Astrocyte (in vitro differentiated cells and primary cell): ENCODE measurements at places on chromosomes 1 and 21. TPM values are rescaled to one million over a fixed set of nuclear protein-coding genes. Genes with fewer than 3 reads are reported as not detected.

DNA sequence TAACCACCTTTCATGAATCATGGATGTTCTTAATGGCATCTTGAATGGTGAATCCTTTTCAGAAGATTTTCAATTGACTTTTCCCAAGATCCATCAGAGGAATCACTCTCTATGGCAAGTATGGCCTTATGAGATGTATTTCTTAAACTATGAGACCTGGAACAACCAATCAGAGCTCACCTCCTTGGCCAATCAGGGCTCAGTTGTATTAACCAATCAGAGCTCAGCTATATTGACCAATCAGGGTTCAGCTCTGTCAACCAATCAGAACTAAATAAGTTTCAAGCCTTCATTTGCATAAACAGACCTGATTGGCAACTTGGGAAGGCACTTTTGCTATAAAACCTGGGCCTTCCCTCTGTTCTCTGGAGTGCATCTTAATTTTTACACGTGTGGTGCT lies 13.6 kb upstream of the FAM3B start:
- DNase-seq: no peak

DNA sequence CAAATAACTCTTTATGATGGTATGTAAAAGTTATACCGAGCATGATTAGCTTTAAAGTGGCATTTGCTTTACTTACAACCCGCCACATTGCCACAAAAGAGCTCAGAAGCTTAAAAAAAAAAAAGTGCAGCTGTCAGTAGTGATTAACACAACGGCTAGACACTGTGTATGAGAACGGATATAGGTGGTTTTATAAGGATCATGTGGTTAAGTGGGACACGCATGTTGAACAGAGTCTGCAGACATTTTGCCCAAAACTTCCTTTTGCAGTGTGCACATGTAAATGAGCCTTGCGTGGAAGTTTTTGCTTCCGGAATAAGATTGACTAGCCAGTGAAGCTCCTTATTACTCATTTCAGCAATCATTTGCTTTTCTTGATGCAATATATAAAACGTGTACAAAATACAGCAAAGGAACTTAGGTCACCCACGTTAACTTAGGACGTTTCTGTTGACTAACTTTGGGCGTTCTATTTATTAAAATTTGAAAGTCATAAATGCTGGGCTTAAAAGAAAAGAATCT lies 58.7 kb upstream of the RGS1 start:
- peak; percentile 69 for DNase-seq

DNA sequence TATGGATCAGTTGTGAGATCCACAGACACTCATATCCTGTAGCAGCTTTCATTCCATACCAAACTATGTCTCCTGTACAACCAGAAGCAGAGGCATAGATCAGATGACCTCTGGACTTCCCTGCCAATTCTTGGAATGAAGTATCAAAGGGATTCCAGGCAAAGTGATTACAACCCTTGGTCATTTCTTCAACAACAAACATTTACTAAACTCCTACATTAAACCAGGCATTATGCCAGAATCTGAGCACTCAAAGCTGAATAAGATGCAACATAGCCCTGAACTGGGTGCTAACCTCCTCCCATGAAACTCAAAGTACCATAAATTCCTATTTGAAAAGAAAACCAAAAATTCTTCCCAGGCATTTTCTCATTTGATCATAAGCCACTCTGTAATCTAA lies 121.2 kb upstream of the SGIP1 start:
- DNase-seq: no peak

DNA sequence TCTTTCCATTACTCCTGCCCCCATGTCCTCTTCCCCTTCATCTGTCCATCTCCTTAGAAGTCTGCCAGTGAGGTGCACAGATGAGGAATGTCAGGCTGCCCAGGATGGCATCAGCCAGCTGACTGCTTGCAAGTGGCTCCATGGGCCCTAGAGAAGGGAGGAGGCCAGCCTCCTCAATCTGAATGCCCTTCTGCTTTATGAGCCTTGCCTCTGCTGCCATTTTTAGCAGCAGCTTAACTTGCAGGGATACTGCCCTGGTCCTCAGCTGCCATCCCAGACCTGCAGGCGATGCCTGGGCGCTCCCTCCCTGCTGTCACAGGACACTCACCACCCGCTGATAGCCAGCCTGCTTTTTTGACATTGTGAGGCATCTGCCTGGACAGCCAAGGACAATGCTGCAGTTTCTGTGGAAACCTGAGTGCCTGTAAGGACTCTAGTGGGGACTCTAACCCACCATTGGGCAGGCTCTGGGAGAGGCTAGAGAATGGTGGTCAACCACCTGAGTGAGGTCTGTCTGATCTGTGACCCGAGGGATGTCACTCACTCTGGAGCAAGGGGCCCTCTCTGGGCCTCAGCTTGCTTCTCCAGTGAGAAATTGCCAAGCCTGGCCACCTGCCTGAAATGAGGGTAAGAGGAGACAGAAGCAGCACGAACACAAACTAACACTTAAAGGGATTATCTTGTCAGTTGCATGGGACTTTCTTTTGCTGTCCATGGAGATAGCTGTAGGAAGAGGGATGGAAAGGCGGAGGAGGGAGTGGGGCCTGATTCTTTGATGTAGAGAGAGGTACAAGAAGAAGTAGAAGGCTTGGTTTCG lies 185.0 kb downstream of the MIS18A start:
- no peak for DNase-seq

DNA sequence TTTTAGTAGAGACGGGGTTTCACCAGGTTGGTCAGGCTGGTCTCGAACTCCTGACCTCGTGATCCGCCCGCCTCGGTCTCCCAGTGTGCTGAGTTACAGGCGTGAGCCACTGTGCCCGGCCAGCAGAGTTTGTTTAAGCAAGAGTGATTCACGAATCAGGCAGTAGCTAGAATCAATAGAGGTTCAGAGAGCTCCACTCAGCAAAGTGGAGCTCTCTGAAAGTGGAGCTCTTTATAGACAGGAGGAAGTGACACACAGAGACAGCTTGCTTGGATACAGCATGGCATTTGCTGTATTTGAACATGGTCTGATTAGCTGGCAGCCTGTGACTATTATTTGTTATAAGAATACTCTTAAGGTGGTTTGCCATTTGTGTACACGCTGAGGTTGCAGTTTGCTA lies 27.1 kb upstream of the CD34 start:
- peak; percentile 57 for DNase-seq

- DNase-seq: no peak
Measured at GRCh38 chr1:29641921-29642320, 405.6 kb downstream of the PTPRU start.

DNA sequence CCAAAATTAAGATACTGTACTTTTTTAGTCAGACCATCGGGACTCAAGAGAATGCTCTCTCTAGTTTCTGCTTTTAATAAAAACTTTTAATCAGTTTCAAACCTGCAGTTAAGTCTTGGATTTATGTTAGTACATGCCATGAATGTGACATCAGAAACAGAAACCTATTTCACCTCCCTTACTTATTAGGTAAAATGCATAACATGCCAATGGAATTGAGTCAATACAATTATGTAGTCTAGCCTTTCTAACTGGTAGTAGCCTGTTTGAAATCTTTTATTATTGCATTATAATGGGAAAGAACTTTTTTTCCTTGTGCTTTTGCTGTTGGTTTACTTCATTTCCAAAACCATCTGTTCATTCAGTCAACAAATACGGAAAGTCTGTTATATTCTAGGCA lies 4.8 kb downstream of the PHACTR4 start:
- DNase-seq: peak; percentile 76

- DNase-seq: no peak
Measured at GRCh38 chr1:23816361-23816760, 8.9 kb downstream of the HMGCL start.

DNA sequence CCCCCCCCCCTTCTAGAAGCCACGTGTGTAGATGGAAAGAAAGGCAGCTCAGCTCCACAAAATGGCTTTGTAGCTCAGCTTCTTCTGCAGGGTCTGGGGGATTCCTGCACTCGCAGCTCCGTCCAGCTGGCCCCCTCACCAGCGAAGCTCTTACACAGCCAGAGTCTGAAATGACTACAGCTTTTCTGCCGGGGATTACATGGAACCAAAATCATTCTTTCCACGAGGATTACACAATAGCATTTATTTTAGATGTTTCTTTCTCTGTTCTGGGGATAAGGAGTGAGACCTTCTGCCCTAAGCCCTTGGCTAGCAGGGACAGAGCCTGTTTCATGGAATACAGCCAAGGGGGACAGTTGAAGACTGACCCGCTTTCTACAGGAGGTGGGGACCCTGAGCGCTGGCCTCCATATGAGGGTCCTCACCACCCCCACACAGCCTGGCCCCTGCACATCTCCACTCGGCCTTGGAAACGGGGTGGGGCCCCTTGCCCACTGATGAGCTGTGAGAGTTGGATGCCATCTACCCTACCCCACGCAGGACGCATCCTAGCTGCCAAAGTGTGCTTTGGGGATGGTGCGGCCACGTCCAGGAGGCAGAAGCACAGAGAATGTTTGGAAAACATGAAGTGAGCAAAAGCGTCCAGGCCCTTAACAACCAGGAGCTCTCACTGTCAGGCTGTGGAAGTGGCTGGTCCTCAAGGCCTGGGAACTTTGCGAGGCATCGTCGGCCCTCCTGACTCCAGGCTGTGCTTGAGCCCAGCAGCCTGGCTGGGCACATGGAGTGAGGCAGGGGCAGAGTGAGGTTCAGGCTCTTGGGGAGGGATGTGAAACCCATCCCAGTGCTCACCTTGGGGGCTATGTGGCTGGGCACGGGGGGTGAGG lies 14.5 kb downstream of the ACTRT2 start:
- no peak for DNase-seq

DNA sequence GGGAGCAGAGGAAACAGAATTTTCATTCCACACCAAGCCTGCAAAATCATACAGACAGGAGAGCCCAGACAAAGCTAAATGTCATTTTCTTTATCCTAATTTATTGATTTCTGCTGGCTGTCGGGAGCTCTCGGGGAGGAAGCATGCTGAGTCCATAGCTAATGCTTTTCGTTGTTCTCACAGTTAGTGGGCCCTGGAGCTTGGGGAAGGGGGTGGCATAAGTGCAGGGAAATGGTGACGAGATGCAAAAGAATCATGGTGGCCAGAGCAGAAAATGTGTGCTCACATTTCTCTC lies 202.4 kb downstream of the TOMM20 start:
- DNase-seq: no peak

LHX8 gene
- 0.48 and 0.52 TPM in 2 replicates for total RNA-seq

GRCh38 chr1:26126321-26127084 lies 14.9 kb downstream of the PDIK1L start:
- peak; percentile 60 for DNase-seq

DNA sequence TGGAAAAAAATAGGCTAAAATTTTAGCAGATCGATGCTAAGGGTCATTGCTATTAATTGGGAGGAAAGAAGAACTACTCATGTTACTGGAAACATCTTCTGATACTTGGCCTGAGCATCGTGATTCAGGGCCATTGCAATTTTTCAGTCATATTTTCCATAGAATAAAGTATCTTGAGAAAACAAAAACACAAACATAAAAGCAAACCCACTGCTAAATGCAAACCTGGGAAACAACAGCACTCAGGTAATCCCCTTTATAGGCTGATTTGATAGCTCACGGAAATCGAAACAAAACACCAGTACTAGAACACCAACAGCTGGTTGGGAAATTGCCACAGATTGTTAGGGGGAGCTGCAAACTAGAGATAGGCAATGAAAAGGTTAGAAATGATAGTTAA lies 172.9 kb upstream of the ESRRG start:
- DNase-seq: no peak

GRCh38 chr1:177354247-177354646 lies 183.5 kb downstream of the BRINP2 start:
- no peak for DNase-seq

DNA sequence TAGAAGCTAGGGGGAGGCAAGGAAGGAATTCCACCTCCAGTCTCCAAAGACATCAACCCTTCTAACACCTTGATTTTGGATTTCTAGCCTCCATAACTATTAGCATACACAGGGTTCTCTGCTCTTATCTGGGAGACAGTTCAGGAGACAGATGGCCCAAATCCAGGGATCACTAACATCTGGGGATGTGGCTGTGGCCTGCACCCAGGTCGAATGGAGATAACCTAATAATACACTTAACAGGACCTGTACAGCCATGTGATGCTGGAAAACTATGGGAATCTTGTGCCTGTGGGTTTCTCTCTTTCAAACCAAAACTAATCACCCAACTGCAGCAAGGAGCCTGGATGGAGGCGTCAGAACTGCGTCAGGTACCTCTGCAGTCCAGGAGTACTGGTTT lies 47.6 kb downstream of the KIAA0319L start:
- no peak for DNase-seq

- DNase-seq: no peak
Measured at GRCh38 chr1:67960766-67961165, 89.7 kb downstream of the DIRAS3 start.

- DNase-seq: no peak
Measured at GRCh38 chr1:228314315-228314657, 92.3 kb downstream of the TRIM11 start.

- DNase-seq: no peak
Measured at GRCh38 chr21:25615880-25616279, 8.6 kb upstream of the MRPL39 start.

SPATA46 gene
- total RNA-seq: not detected in 2 replicates

C4BPB gene
- 0.25 and 0.36 TPM in 2 replicates for total RNA-seq

DNA sequence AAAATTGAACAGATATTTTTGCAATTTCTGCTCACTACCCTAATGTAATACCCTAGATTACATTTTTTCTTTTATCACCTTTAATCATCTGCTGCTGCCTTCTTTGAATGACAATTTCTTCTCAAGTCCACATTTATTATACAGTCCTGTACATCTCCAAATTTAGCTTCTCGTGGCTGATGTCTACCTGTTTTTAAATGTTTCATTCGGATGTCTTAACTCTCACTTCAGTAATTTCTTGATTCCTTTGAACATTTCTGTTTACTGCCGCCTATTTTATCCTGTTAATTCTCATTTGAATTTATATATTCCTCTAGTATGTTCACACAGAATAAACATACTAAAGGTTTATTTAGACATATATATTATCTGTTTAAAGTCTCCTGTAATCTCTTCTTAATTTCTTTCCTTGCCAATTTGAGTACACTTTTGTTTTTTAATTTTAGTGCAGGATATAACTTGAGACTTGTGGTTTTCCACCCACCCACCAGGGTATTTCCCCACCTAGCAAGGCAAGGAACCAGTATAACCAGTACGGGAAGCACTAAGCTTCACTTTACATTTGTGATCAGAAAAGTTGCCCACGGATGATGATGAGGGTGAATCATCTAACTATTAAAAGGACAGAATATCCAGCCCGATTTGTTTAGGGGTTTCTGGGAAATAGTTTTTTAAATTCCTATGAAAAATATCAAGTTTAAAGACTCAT lies 12.7 kb downstream of the INSL5 start:
- no peak for DNase-seq

SNX27 gene
- total RNA-seq: 53.1 and 54.5 TPM in 2 replicates
